CD8-positive, alpha-beta memory T cell (primary cell): ENCODE measurements at places on chromosomes 7 and 10. TPM values are rescaled to one million over a fixed set of nuclear protein-coding genes. Genes with fewer than 3 reads are reported as not detected.

DNA sequence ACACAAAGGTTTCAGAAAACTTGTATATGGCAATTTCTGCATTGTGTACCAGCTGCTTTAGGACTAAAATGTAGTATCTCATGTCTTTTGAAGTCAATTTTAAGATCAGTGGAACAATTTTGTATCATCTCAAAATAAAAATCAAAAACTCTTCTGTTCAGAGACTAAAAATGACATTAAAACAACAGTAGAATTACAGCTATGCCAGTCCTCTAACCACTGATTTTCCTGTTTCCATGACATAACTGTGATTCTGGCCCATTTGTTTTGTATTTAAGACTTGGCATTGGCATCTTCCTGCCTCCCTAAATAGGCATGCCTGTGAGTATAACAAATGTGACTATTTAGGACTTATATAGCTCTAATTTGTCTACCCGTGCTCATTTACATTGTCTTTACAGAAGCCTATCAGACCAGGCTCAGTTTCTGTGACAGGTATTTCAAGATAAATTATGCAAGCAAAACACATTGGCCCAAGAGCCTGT, 29.1 kb upstream of the VPS41 start:
- no peaks in the 10 kb centered on the region for H3K36me3 ChIP-seq
- no peaks in the 10 kb centered on the region for H3K27me3 ChIP-seq
- no peak overlapping the region for H3K27ac ChIP-seq

DNA sequence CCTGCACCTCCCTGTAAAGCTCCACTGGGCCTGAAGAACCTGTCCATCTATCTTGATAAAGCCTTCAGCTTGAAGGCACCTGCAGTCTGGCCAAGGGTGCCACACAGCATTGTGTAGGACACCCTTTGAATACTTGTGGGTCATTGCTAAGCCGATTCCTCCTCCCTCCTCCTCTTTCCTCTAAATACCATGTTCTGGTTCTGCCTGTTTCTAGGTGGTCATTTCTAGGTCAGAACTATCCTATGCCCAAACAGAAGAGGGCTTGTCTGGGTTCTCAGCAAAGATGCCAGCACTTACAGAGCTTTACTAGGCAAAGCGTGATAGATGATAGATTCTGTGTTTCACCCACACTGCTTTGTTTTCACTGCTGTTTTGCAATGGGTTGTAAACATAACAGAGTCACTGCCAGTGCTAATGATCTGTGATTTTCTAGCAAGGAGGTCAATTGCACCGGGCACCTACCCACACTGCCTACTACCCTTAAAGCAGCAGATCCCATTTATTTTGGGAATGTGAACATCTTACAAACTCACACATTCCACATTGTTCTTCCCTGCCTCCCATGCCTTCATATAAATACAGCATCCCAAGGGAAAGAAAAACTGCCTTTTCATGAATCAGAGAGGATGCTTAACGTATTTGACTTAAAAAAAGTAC, 279.1 kb upstream of the PITRM1 start:
- no peak for DNase-seq
- H3K4me1 ChIP-seq, result peaks cover 17% of the 10 kb centered on the region
- no peaks in the 10 kb centered on the region for H3K27me3 ChIP-seq
- no peak overlapping the region for H3K27ac ChIP-seq
- no peak overlapping the region for H3K4me3 ChIP-seq
- no peaks in the 10 kb centered on the region for H3K36me3 ChIP-seq

GRCh38 chr10:129850790-129851189, 113.3 kb downstream of the EBF3 start:
- DNase-seq, result no peak
- H3K27me3 ChIP-seq, result no peaks in the 10 kb centered on the region
- H3K36me3 ChIP-seq, result no peaks in the 10 kb centered on the region
- H3K27ac ChIP-seq, result no peak overlapping the region

The PPP1R17 gene
- total RNA-seq, result not detected

DNA sequence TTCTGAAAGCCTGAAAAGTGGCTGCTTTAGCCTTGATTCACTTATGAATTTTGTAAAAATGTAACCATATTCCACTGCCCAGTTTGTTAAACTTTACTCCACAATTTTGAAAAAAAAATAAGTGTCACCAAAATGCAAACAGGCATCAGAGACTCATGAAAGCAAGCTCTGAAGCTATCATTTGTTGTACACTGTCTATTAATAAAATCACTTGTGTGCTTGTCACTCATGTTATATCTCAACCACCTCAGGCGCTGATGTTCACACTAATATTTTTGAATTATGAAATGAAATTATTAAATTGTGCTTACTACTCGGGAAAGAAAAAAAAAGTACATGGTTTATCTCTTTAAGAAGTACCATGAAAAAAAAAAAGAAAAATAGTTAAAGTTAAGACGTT, 34.5 kb upstream of the DKK1 start:
- H3K36me3 ChIP-seq, result no peaks in the 10 kb centered on the region
- H3K27ac ChIP-seq, result no peak overlapping the region
- H3K4me1 ChIP-seq, result no peaks in the 10 kb centered on the region
- DNase-seq, result no peak
- H3K27me3 ChIP-seq, result no peaks in the 10 kb centered on the region
- no peak overlapping the region for H3K4me3 ChIP-seq

The CELF2 gene
- 154 TPM for total RNA-seq

GRCh38 chr7:129144095-129144833, at the start of gene TSPAN33:
TSS of gene TSPAN33 (plus strand) at chr7:129144707. CDS start at chr7:129144981, 274 bp downstream.
- no peaks in the 10 kb centered on the region for H3K4me1 ChIP-seq
- DNase-seq, result peak; percentile 73
- no peak within 1 kb of the TSS for H3K27ac ChIP-seq
- peak within 1 kb of the TSS; percentile 81 for H3K4me3 ChIP-seq

DNA sequence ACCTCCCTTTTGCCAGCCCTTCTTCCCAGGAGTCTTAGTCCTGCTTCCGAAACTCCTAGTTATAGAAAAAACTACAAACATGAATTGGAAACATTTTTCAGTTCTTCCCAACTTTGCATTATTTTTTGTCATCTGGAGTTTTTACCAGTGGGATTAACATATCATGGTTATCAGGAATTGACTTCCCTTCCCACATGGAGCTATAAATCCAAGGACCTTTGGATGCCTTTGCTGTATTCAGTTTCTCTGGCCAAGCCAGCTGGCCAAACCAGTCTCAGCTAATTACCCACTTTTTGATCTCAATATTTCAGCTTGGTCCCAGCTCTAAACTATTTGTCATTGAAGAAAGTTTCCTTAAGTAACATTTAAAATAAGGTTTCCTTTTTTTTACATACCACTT, 570.6 kb downstream of the SORCS1 start:
- H3K4me1 ChIP-seq, result no peaks in the 10 kb centered on the region
- H3K36me3 ChIP-seq, result no peaks in the 10 kb centered on the region
- H3K4me3 ChIP-seq, result no peak overlapping the region
- H3K27ac ChIP-seq, result no peak overlapping the region

DNA sequence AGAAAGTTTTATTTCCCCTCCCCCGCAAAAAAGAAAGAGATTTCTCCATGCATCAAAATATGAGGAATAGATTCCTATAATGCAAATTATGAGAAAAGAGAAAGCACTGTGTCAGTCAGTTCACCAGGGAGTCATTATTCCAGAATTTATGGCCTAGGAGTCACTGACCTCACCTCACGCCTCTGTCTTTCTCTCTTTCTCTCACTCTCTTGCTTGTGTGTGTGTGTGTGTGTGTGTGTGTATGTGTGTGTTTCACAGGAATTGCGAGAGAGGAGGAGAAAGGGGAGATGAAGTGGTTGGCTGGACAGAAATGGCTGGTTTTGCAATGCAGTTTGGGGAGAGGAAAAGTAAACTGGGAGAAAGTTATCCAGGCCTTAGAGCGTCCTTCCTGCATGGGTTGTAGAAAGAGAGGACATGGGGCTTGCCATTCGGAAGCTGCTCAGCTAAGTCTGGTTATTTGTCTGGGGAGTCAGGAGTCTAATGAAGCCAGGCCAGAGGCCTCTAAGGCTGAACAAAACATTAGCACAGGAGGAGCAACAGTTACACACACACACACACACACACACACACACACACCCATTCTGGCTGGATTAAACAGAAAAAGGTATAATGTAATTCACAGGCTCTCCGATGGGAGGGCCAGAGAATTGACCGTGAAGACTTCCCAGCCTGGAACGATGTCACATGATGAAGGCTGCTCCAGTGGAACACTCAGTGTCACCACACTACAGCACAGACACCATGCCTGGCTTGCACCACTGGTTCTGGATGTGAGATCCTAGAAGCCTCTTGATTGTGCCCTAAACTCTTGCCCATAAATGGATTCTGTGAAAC, 12.8 kb upstream of the FFAR4 start:
- no peak for DNase-seq
- no peaks in the 10 kb centered on the region for H3K36me3 ChIP-seq
- no peak overlapping the region for H3K27ac ChIP-seq
- H3K4me3 ChIP-seq, result no peak overlapping the region
- H3K27me3 ChIP-seq, result no peaks in the 10 kb centered on the region

- peak overlapping the region; percentile 78 for H3K4me3 ChIP-seq
- H3K27ac ChIP-seq, result peak overlapping the region; percentile 90
- DNase-seq, result no peak
These were observed 92.6 kb downstream of the SPAG6 start for GRCh38 chr10:22437620-22438588.

The STEAP1 gene
- total RNA-seq, result not detected

The DGKB gene
- not detected for total RNA-seq

- H3K4me3 ChIP-seq, result no peak overlapping the region
- H3K36me3 ChIP-seq, result no peaks in the 10 kb centered on the region
- H3K4me1 ChIP-seq, result no peaks in the 10 kb centered on the region
- H3K27ac ChIP-seq, result no peak overlapping the region
These were observed 159.5 kb downstream of the CPEB3 start for GRCh38 chr10:92131275-92131820.

The CTAGE15 gene
- total RNA-seq, result not detected

- DNase-seq, result no peak
- no peaks in the 10 kb centered on the region for H3K36me3 ChIP-seq
- H3K4me3 ChIP-seq, result no peak overlapping the region
- peaks cover 3% of the 10 kb centered on the region for H3K27me3 ChIP-seq
These were observed 172.5 kb upstream of the CELF2 start for GRCh38 chr10:10845185-10845584.

- no peaks in the 10 kb centered on the region for H3K27me3 ChIP-seq
- H3K4me1 ChIP-seq, result no peaks in the 10 kb centered on the region
- H3K36me3 ChIP-seq, result no peaks in the 10 kb centered on the region
- H3K4me3 ChIP-seq, result no peak overlapping the region
These were observed 371.9 kb downstream of the LRRTM3 start for GRCh38 chr10:67297637-67298181.

GRCh38 chr10:58573144-58573543, 60.5 kb downstream of the BICC1 start:
- no peaks in the 10 kb centered on the region for H3K4me1 ChIP-seq
- H3K27ac ChIP-seq, result no peak overlapping the region
- H3K27me3 ChIP-seq, result no peaks in the 10 kb centered on the region

- H3K27ac ChIP-seq, result no peak overlapping the region
- no peaks in the 10 kb centered on the region for H3K36me3 ChIP-seq
- no peak overlapping the region for H3K4me3 ChIP-seq
- DNase-seq, result no peak
- no peaks in the 10 kb centered on the region for H3K4me1 ChIP-seq
These were observed 792.9 kb upstream of the GHITM start for GRCh38 chr10:83346266-83346910.

The PLCE1 gene
- not detected for total RNA-seq

The OR2A1 gene
- not detected for total RNA-seq

DNA sequence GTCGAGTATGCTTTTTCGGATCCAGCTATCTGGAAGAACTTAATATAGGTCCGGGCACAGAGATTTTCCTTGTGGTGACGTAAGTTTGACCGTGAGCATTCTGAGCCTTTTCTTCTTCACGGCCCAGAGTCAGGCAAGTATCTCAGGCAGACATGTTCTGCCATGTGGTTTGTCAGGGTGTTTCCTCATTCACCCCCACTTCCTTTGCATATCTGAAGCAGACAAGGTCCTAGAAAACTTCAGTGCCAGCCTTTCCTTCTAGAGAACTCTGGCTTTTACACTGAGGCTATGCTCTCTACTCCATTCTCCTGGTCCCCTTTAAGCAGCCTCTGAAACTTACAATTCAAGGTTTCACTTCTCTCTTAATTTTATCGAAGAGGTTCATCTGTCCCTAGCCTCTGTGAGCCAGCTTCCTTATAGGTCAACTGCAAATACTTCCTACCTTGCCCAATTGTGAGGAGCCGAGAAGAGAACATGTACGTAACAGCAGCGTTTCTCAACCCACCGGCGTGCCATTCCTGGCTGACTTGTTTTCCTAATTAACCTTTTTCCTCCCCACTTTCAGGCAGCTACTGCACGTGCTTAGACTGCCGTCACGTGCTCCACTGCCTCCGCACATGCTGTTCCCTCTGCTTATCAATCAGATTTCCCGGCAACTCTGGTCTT, 47.3 kb downstream of the CDCA7L start:
- H3K4me3 ChIP-seq, result peak overlapping the region; percentile 37
- no peaks in the 10 kb centered on the region for H3K27me3 ChIP-seq
- no peak overlapping the region for H3K27ac ChIP-seq

The SPDYE11 gene
- total RNA-seq, result not detected

DNA sequence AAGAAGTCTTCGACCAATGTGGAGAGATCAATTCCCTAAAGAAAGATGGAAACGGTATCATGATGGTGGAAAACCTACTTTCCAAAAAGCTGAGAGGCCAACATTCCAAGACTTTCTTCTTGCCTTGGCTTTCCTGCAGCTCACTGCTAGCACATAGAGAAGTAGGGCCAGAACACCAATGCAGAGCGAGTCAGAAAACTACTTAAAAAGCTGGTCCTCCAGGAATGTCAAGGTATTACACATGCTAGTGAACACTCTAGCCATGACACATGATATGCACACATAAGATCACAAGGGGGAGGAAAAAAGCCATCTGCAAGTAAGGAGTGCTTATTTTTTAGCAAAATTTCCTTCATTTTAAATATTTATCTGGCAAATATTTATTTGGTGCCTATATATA, 22.7 kb downstream of the GPAM start:
- no peak for DNase-seq
- H3K4me3 ChIP-seq, result no peak overlapping the region
- no peaks in the 10 kb centered on the region for H3K4me1 ChIP-seq
- no peak overlapping the region for H3K27ac ChIP-seq

GRCh38 chr10:132163278-132163765, 23.4 kb upstream of the DPYSL4 start:
- peaks cover 28% of the 10 kb centered on the region for H3K4me1 ChIP-seq
- no peaks in the 10 kb centered on the region for H3K27me3 ChIP-seq
- no peak overlapping the region for H3K27ac ChIP-seq
- H3K36me3 ChIP-seq, result no peaks in the 10 kb centered on the region
- no peak for DNase-seq

The ZKSCAN5 gene
- 8.4 TPM for total RNA-seq

- H3K36me3 ChIP-seq, result no peaks in the 10 kb centered on the region
- H3K4me3 ChIP-seq, result no peak overlapping the region
- DNase-seq, result no peak
- H3K4me1 ChIP-seq, result peaks cover 10% of the 10 kb centered on the region
- no peak overlapping the region for H3K27ac ChIP-seq
These were observed 10.2 kb downstream of the TSPAN15 start for GRCh38 chr10:69461243-69462025.

- H3K27me3 ChIP-seq, result no peaks in the 10 kb centered on the region
- no peak overlapping the region for H3K27ac ChIP-seq
- H3K36me3 ChIP-seq, result peaks cover 10% of the 10 kb centered on the region
- H3K4me3 ChIP-seq, result no peak overlapping the region
- no peak for DNase-seq
- no peaks in the 10 kb centered on the region for H3K4me1 ChIP-seq
These were observed 113.9 kb downstream of the CYTH3 start for GRCh38 chr7:6158424-6159096.

The LMTK2 gene
- 17.1 TPM for total RNA-seq
